ENCODE measurements at places on chromosomes 1 and 21.

DNA sequence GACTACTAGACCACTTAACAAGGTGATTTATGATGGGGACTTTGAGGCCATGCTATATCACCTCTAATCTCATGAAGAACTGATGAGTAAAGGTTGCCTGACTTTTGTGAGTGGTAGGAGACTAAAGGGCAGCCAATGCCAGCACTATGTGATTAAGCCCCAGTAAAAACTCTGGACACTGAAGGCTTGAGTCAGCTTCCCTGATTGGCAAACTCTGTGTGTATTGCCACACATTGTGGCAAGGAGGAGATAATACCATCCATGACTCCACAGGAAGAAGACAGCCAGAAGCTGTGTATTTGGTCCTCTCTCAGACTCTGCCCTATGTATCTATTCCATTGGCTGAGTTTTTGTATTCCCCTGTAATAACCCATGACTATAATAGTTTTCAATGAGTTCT is 413.3 kb upstream of the ZRANB2 start:
- no peak for DNase-seq

- DNase-seq = no peak
These were observed 503 bp upstream of the SRSF11 start for GRCh38 chr1:70220517-70221237.

- no peak for DNase-seq
These were observed 8.5 kb downstream of the GPBP1L1 start for GRCh38 chr1:45677751-45678245.

DNA sequence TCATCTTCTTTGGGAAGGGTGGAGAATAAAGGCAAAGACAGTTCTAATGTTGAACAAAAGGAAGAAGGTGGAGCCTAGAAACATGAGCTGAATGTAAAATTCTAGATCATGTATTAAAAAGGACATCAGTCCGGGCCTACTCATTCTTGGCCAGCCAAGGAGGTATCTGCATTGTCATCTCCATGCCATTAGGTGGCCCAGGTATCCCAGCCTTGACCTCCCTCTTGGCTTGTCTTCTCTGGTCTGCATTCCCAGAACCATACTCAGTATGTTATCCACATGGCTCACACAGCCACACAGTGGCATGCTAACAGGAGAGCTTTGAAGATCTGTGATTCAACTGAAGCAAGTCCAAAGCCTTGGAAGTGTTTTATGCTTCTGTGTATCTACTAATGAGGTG is 369.8 kb upstream of the KAZN start:
- no peak for DNase-seq

DNA sequence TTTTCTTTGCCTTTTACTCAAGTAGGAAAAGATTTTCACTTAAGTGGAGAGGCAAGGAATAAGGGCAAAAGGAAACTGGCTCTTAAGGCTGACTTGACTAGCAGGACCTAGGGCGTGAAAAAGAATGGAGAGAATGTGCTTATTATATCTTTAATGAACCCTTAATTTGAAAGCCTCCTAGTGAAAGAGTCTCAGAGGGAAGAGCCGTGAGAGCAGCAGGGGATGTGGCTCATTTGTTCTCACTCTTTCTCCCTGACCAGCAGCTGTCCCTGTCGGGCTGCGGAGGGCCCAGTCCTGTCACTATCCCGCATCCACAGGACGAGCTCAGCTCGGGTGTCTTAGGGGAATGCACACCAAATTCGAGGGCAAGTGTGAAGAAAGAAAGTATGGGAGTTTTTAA is 180.1 kb downstream of the EDEM3 start:
- no peak for DNase-seq

GRCh38 chr1:82464362-82465001 is 663.7 kb downstream of the ADGRL2 start:
- DNase-seq = no peak

DNA sequence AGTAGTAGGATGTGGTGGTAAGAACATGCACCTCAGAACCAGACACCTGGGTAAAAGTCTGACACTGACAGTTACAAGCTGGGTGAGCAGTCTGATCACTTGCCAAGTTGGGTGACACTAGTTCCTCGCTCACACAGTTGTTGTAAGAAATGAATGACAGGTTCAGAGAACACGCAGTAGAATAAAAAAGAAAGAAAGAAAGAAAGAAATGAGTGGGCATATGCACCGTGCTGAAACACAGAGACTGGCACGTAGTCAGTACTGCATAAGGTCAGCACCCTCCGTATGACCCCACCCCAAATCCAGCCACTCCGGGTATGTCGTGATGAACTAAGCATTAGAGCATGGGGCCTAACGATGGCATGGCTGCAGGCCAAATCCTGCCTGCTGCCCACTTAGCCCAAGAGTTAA is 90.6 kb downstream of the GLUL start:
- no peak for DNase-seq

- no peak for DNase-seq
These were observed 43.6 kb upstream of the SYNC start for GRCh38 chr1:32746130-32746529.

DNA sequence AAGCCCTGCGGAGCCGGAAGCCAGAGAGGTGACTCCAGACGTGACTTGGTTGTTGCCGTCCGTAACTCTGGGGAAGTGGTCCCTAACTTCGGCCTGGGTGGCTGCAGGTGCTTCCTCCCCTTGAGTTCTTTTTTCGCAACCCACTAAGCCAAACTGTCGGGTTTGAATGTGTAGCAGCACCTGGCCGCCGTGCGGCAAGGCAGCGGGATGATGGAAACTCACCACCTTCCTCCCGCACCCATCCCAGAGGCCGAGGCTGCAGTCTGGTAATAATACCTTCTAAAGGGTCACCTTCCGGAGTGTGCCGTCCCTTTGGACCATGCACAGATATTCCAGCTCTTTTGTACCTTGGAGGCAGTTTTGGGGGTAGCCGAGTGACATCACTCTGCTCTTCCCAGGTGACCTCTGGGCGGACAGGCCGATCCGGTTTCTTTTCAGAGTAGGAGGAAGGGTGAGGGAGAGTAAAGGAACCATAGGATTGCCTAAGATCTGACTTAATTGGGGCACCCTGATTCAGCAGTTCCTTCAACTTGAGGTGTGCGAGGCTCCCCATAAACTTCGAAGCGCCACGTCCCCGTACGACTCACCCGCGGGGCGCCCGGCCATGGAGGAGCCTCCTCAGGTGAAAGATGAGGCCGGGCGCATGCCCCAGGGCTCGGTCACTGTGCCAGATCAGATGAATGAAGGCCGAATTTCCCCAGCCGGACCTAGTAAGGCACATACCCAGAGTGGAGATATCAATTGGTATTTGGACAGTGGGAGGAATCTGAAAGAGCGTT is 1.0 kb downstream of the KCNK1 start:
- no peak for DNase-seq

- DNase-seq = no peak
These were observed 22.7 kb downstream of the ZFYVE9 start for GRCh38 chr1:52164604-52165003.
